WERI-Rb-1 (cell line): ENCODE measurements at places on chromosomes 1 and 21.

GRCh38 chr1:159925719-159926078 is 392 bp upstream of the TAGLN2 start:
- peak; percentile 83 for DNase-seq

DNA sequence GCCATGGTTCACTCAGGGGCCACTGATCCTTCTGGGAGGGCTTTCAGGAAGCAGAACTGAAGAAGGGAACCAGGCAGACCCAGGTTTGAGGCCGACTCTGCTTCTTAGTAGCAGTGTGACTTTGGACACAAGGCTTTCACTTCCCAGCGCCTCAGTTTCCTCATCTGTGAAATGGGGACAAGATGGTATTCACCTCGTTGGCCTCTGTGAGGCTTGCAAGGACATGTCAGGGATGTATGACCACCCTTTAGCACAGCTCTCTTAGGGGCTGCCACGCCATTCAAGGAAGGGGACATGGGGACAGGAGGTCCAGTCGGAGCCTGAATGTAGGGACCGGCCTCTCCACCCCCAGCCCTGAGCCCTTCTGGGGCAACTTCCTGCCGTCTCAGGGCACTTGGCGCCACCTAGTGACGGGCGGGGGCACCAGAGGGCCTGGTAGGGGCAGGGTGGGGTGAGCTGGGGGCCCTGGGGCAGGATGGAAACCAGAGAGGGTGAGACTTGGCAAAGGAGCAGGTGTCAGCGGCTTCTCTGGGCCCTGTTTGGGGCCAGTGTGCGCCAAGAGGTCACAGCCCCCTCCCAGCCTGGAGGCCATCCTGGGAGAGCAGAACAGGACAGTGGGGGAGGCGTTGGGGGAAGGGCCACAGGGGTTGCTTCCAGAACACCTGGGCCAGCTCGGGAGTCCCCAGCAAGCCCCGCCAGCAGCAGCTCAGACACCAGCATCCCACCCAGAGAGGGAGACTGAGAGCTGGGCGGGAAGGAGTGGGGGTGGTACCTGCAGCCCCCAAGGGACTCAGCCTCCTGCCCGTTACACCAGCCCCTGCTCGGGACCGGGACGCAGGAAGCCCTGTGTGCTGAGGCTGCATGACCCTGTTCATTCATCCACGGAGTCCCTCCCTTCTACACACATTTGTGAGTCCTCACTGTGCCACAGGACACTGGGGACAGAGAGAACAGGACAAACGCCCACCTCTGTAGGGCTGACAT is 102.5 kb upstream of the TARDBP start:
- peak; percentile 83 for DNase-seq

- DNase-seq: no peak
Measured at GRCh38 chr21:25412100-25412499, 195.2 kb downstream of the MRPL39 start.

GRCh38 chr1:187630653-187631380 is 802.1 kb downstream of the PLA2G4A start:
- no peak for DNase-seq

- DNase-seq: no peak
Measured at GRCh38 chr21:35220301-35220700, 171.2 kb upstream of the RUNX1 start.

GRCh38 chr1:212607206-212607912 is 1.2 kb upstream of the ATF3 start:
- no peak for DNase-seq

DNA sequence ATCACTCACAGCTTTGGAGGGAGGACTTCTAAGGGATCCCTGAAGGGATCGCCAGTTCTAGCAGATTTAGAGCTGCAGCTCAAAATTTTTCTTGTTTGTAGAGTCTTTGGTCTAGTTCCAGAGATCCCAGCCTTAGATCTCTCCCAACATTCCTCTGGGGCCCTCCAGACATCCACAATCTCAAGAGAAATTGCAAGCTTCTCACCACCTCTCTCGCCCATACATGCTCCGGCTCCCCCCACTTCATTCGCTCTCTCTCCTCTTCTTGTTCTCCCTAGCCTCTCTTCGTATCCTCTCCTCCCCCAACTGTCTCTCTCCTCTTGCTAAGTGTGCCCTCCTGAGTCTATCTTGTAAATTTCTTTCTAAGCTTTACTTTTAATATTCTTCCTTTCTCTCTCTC is 15.1 kb upstream of the TUT4 start:
- DNase-seq: no peak

DNA sequence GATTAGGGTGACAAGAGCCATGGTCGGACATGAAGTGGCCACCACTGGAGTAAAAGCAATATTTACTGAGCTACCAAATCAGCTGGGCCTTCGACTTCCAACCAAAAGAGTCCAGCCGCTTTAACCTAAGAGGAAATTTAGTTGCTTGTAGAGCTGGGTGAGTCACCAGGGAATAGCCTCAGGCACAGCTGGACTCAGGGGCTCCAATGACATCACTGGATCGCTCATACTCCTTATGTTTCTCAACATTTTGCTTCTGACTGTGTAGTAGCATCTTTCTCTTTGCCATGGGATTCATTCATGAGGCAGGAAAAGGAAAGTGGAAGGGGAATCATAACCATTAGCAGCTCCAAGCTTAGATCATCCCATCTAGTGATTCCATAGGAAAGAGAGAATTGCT is 664.4 kb downstream of the MATN1 start:
- DNase-seq: no peak

DNA sequence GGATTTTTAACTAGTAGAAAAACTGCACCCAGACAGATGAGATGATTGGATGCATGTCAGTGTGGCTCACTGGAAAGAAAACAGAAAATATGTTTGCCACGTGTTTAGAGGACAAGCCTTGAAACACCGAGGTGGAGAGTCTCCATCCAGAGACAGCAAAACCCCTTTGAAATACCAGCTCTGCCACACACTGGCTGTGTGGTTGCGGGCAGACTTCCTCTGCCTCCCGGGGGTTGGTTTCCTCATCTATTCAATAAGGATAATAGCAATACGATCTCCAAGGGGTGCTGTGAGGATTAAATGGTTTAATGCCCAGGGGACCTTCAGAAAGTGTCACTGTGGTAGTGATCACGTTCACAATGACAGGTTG is 67.2 kb upstream of the PARP1 start:
- DNase-seq: no peak

GRCh38 chr1:88609051-88609450 is 75.0 kb upstream of the PKN2 start:
- DNase-seq: no peak

- DNase-seq: no peak
Measured at GRCh38 chr1:226078374-226078773, 15.9 kb downstream of the H3-3A start.

DNA sequence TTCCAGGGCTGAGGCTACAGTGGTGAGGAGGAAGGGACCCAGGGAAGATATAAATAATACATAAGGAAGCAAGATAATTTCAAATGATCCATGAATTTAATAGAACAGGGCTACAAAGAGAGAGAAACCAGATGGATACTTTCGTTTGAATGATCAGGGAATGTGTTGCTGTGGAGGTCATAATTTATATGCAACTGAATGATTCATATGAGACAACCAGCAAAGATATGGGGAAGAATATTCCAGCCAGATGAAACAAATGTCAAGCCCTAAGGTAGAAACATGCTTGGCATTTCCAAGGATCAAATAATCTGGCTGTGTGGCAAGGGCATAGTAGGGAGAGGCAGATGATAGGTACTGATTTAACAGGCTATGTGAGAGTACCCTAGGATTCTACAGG is 84.8 kb upstream of the ZC3H11B start:
- DNase-seq: no peak

GRCh38 chr1:111129376-111129775 is 10.5 kb downstream of the DRAM2 start:
- DNase-seq: no peak

GRCh38 chr1:31397360-31398095 is 15.5 kb upstream of the SERINC2 start:
- no peak for DNase-seq

- no peak for DNase-seq
Measured at GRCh38 chr1:198123133-198123532, 33.7 kb upstream of the NEK7 start.

DNA sequence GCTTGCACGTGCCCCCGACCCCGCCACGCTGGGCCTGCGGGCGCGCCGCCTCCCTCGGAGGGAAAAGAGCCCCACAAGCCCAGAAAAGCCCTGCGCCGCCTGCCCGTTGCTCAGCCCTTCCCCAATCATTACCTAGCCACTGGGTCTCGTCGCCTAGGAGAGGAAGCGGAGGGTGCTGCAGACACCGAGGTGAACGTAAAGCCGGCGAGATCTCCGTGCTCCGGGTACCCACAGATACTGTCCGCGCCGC is at the start of gene ENO1:
TSS of gene ENO1 (minus strand) at position 239 of the 250 bp plus-strand sequence. CDS start 3,778 bp downstream, outside the sequence.
- no peak for DNase-seq

DNA sequence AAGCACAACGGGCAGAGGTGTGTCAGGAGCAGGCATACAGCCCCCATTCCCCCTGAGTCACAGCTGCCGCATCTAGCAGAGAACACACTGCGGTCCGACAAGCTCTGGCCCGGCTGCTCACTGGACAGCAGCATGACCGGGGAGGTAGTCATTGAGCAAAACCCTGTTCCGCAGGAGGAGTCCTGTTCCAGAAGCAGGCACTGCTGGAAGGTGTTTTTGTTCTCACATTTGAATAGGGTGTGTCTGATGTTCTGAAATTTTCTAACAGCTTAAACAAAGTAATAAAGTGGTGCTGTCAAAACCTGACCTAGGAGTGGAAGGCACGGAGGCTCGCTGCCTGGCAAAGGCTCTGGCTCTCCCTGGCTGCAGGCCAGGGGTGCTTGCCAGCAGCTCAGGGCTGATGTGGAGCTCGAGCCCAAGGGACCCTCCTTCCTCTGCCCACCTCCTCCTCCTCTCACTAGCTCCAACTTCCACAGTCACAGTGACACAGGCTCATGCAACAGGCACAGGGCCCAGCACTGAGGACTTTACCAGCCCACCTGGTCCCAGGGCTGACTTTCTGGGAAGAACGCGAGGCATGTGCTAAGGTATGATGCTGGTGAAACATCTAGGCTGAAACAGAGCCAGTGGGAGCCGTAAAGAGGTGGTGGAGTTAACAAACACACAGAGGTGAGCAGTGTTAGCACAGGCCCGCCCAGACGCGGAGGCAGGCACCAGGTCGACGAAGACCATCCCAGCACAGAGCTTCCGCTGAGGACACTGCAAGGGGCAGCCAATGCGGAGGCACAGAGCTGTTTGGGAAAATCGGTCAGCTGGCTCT is 118.6 kb upstream of the IFFO2 start:
- no peak for DNase-seq
